ENCODE measurements at places on chromosomes 11 and 22.

GRCh38 chr22:40484906-40485669 lies 114.7 kb downstream of the SGSM3 start:
- DNase-seq = no peak

- no peak for DNase-seq
These were observed 102.3 kb upstream of the DRD2 start for GRCh38 chr11:113577356-113578032.

DNA sequence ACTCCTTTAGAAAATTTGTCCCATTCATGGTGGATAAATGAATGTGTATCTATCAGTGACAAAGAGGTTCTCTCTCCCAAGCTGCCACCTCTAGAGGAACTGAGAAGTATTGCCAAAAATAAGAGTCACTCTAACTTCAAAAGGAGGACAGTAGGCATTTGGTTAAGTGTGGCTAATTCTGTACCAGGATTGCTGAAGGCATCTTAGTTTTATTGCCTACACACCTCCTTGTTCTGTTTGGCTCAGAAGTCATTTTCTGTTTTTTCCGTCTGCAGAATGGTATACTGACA lies 189.0 kb upstream of the MPPED2 start:
- DNase-seq = peak; percentile 7

- no peak for DNase-seq
These were observed 41.5 kb upstream of the CYP2D6 start for GRCh38 chr22:42171946-42172719.

DNA sequence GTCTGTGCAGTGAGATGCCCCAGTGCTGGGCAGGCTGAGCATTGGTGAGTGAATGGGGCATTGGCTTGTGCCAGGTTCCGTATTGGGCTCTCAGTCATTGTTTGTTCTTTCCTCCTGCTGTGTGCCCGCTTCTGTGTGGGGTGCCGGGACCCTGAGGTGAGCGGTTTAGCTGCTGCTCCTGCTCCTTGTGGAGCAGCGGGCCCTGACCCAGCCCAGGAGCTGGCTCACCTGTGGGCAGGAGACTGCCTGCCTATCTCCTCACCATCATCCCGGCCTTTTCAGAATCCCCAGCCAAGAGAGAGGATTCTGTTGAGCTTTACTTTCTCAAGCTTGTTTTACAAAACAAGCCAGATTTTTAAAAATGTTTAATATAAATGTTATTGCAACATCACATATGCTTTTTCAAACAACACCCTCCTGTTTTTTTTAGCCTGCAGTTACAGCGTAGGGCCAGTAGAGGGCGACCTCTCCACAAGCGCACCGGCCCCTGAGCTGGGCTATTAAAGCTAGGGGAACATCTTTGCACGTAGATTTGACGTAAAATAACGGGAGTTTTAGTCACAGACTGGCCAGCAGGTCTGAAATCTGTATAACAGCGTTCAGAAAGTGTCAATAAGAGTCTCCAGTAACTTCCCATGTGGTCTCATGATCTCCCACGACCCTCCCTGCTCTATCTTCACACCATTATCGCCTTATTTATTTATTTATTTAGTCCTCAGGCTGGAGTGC lies 25.1 kb upstream of the RELT start:
- DNase-seq = no peak

DNA sequence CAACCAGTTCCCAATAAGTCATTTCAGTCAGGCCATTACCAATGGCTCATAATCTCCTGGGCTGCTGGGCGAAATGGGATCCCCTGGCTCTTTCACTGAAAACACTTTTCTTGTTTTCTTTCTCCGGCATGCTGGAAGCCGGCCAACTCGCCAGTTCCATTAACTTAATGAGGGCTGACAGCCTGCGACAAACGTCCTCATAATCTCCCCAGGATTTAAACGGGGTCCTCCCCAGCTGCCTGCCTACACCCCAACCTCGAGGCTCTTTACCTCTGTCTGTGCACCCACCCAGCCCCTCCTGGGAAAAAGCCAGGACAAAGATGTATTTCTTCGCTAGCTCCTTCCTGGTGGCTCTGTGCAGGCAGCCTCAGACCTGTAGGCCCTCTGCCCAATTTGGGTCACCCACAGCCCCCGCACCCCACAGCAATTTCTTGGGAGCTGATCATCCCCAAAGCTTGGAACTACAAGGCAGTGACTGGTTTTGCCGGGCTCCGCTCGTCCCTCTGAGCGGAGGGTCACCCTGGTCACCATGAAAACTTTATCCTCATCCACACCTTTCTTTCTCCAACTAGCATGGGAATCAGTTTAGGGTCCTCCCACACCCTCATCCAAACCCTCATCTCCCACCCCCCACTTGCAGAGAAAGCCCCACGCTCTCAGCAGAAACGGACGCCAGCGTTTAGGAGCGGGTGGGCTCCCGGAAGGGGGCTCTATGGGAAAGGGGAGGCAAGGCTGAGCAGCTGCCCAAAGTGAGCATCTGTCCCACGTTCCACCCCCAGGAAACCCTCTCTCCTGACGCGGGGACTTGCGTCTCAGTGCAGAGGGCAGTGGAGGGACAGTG lies 51.1 kb upstream of the KCNQ1OT1 start:
- no peak for DNase-seq

DNA sequence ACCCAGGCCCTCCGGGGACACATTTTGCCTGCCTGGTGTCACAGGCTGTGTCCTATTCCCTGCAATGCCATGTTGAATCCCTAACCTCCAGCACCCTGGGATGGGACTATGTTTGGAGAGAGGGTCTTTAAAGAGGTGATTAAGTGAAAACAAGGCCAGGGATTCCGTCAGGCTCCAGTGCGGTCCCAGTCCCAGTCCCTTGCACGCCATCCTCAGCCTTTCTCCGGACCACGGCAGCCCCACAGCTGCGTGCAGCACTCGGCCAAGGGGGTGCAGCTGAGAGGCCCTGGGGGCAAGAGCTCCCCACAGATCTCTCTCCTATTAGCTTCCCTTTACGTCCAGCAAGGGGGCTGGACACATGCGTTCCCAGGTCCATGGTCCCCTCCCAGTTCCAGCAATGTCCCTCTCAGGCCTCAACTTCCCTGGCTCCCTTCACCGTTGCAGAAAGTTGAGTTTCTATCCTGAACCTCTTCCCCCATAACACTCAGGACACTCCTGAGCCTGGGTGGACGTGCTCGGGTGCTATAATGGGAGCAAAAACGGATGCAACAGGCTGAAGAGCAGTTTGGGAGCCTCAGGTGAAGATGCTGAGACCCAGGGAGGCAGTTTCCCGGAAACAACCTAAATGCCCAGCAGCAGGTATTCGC lies 1422.7 kb downstream of the BRD1 start:
- DNase-seq = no peak

- DNase-seq = no peak
These were observed 57.8 kb upstream of the MN1 start for GRCh38 chr22:27859336-27859735.

DNA sequence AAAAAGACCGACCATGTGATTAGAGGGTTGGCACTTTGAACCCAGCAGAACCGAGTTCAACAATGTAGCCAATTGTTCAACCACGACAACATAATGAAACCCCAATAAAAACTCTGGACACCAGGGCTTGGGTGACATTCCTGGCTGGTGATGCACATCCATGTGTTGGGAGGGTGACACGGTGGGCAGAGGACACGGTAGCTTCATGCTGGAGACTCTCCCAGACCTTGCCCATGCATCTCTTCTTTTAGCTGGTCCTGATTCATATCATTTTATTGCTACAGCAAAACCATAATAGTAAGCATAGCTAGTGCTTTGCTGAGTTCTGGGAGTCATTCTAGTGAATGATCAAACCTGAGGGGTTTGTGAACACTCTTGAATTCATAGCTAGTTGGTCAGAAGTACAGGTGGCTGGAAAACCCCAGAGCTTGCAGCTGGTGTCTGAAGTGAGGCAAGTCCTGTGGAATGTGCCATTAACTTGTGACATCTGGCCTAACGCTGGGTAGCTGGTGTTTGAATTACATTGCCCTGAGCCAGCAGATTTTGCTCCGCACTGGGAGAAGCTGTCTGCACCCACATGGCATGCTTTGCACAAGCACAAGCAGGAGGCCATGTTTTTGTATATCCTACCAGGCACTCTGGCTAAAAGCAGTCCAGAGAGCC lies 14.0 kb downstream of the RPUSD4 start:
- DNase-seq = no peak

GRCh38 chr11:87035976-87036583 lies 1.7 kb upstream of the TMEM135 start:
- no peak for DNase-seq

GRCh38 chr11:105033781-105034180 lies 1.2 kb downstream of the CASP1 start:
- no peak for DNase-seq

GRCh38 chr11:1556278-1556902 lies 15.7 kb downstream of the DUSP8 start:
- DNase-seq = no peak

DNA sequence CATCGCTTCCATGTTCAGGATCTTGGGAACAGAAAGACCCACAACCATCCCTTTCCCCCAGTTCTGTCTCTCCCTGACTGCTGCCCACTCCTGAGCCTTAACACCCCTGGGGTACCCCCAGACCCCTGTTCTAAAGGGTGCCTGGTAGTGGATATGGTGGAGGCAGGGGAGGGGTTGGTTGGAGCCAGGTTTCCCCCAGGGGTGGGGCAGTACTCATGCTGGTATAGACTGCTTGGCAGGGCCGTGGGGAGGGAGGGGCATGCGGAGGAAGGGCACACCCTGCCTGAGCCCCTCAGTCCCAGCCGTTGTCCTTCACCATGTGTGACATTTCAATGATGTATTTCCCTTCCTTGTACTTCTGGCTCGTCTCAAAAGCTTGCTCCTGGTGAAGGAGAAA lies 4.0 kb downstream of the YPEL4 start:
- DNase-seq = no peak

GRCh38 chr11:67119585-67120391 lies 725 bp downstream of the KDM2A start:
- DNase-seq = no peak

GRCh38 chr11:46390331-46391171 lies 1.0 kb downstream of the CHRM4 start:
- DNase-seq = no peak
